Mesothelial cell of epicardium (in vitro differentiated cells): ENCODE measurements at places on chromosomes 5 and 9. TPM values are rescaled to one million over a fixed set of nuclear protein-coding genes. Genes with fewer than 3 reads are reported as not detected.
A peak's percentile ranks its signal among the peaks of the same experiment; 100 is the strongest.

PCDHAC1 gene
- 9.2 to 10.1 TPM (median 9.7 TPM) in 3 replicates for total RNA-seq

DNA sequence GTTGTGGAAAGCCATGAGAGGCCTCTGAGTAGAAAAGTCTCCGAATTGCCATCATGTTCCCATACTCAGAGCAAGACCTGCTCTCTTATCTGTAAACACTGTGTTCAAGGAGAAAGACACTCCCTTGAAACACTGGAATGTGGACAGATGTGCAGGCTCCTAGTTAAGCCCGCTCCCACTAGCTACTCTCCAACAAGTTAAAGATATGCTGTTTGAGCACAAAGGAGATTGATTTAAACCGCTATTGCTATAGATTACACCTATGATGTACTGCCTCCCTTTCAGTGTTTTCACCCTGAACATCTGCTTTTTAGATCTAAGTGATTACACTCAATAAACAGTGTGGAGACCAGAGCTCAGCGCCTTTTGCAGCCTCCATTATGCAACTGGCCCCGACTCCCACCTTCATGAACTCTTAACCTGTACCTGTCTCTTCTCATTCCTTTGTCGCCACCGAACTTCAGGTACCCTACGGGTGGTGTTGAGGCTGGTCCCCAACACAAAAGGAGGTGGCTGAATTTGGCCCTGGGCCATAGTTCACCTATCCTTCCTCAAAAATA lies 47.5 kb downstream of the TMEM245 start:
- H3K4me1 ChIP-seq, result peaks cover 17% of the 10 kb centered on the region
- no peak overlapping the region for H3K4me3 ChIP-seq
- H3K36me3 ChIP-seq, result peaks cover 21% of the 10 kb centered on the region
- peak overlapping the region; percentile 67 for H3K27ac ChIP-seq

DNA sequence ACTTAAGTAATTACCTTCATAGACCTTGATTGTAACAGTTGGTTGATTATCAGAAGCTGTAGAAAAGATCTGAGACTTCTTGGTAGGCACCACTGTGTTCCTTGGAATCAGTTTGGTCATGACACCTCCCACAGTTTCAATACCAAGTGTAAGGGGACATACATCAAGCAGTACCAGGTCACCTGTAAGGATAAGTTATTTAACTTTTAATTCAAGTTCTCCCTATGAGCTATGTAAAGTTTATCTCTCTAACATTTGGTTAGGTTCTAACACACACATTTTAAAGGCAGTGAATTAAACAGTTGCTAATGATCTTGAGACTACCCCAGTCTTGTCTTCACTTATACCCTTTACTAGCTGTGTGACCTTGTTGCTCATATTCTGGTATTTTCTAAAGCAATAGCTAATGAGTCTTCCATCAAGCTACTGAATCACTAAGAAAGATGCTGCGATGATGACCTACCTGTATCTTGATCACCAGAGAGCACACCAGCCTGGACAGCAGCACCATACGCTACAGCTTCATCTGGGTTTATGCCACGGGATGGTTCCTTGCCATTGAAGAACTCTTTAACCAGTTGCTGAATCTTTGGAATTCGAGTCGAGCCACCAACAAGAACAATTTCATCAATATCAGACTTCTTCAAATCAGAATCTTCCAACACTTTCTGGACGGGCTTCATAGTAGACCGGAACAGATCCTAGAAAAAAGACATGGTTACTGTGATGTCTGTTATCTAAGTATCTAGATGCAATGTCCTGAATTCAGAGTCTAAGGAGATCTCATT lies 2.8 kb downstream of the HSPA5 start:
- H3K27me3 ChIP-seq, result no peaks in the 10 kb centered on the region
- H3K27ac ChIP-seq, result peak overlapping the region; percentile 64
- peak overlapping the region; percentile 90 for H3K4me3 ChIP-seq
- peaks cover 41% of the 10 kb centered on the region for H3K36me3 ChIP-seq

- peak; percentile 50 for DNase-seq
- H3K4me3 ChIP-seq, result peak overlapping the region; percentile 73
- no peaks in the 10 kb centered on the region for H3K36me3 ChIP-seq
- peaks cover 17% of the 10 kb centered on the region for H3K27me3 ChIP-seq
- peak overlapping the region; percentile 78 for H3K27ac ChIP-seq
These were observed 366 bp downstream of the EPB41L4A start for GRCh38 chr5:112418659-112419163.
